ENCODE measurements at places on chromosomes 3 and 15.

DNA sequence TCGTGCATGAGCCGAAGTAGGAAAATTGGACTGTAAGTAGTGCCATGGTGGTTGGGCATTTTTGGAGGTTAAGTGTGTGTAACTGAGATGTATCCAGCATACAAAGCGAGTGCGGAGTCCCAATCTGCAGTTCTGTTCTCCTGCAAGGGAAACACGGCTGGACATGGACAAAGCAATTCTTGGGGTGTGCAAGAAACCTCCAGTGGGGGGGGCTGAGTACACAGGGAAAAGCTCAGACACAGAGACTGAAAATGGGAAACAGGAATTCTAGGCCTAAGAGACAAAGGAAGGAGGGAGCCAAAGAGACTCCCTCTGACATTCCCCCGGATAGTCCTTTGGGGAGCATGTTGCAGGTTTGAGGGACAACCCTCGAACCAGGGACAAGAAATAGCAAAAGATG is 83.2 kb upstream of the PLSCR4 start:
- DNase-seq, result no peak

- DNase-seq, result no peak
Observed at GRCh38 chr3:132004571-132004970, 30.2 kb downstream of the CPNE4 start.

- DNase-seq, result no peak
Observed at GRCh38 chr3:155037508-155038202, 42.5 kb upstream of the MME start.

DNA sequence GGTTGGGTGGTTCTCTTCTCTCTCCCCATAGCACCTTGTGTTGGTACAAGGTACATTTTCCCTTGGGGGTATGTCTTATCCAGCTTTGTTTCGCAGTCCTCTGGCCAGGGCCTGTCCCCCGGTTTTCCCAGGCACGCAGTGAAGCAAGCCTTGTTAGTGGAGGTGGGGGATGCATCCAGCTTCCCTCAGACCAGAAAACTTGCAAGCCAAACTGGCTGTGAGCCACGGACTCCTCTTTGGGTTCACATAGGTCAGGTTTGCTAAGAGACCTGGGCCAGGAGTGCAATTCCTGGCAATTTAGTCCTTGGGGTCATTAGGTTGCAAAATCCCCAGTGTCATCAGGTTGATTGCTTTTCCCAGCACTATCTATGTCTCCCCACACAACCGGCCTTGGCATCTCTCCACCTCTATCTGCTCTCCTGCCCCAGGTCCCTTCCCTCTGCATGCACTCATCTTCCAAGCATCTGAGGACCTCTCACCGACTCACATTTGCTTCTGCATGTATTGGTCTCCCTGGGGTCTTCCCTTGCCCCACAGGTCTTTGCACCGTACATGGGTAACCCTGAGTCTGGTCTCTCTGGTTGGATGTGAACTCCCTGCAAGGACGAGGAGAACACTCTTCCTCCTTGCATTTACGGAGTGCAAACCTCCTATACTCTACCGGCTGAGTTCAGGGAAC is 34.2 kb downstream of the BCL2L10 start:
- no peak for DNase-seq

- no peak for DNase-seq
Observed at GRCh38 chr3:65587650-65588439, 450.9 kb downstream of the MAGI1 start.

DNA sequence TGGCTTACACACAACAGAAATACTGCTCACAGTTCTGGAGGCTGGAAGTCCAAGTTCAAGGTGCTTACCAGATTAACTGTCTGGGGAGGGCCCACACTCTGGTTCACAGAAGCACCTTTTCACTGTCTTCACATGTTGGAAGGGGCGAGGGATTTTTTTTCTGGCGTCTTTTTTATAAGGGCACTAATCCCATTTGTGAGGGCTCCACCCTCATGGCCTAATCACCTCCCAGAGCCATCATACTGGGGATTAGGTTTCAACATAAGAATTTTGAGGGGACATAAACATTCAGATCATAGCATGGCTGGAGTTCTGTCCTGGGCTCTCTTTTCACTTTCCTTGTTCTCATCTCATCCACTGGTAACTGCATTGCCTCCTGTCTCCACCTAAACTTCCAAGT is 63.5 kb downstream of the IGF1R start:
- no peak for DNase-seq

DNA sequence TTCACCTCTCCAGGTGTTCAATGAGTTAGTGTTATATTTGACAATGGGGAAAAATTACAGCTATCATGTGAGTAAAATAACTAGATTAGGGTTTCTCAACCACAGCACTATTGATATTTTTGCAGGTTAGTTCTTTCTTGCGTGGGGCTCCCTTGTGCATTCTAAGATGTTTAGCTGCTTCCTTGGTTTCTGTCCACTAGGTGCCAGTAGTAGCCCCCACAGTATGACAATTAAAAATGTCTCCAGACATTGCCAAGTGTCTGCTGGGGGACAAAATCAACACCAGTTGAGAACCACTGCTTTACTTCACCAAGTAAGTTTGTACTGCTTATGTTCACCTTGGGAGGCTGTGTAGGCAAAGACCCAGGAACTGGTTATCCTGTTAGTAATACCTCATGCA is 618.7 kb downstream of the EDEM1 start:
- no peak for DNase-seq

DNA sequence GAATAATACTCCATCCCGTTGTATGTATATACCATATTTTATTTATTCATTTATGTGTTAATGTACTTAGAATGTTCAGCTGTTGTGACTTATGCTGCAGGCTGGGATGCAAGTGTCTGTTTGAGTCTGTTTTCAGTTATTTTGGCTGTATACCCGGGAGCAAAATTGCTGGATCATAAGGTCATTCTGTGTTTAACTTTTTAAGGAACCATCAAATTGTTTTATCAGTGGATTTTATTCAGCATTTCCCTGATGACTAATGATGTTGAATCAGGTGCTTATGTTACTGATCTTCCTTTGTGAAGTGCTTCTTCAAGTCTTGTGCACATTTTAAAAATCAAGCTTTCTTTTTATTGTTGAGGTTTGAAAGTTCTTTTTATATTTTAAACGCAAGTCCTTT is 118.1 kb downstream of the SLC25A26 start:
- DNase-seq, result no peak

GRCh38 chr3:160450846-160451245 is 1.3 kb upstream of the TRIM59 start:
- no peak for DNase-seq
